ENCODE measurements at places on chromosomes 6 and 20. TPM values are rescaled to one million over a fixed set of nuclear protein-coding genes. Genes with fewer than 3 reads are reported as not detected.

DNA sequence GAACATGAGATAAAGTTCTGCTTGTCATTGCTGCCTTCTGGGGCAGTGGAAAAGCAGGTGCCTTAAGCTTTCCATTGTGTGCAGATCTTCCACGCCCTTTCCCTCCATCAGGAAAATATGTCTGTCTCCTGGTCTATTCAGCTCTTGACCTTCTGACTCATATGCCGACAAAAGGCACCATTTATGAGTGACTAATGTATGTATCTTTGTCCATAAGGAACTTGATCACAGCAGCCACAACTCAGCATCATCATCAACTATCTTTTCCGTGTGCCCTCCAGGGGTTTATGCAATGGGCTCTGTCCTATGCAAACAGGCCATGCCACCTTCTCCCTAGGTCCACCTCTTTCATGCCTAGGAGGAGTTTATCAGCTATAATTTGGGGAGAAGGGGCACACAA lies 102.7 kb upstream of the QKI start:
- no peak for DNase-seq

- DNase-seq: no peak
These were observed 180.7 kb upstream of the UST start for GRCh38 chr6:148565930-148566663.

DNA sequence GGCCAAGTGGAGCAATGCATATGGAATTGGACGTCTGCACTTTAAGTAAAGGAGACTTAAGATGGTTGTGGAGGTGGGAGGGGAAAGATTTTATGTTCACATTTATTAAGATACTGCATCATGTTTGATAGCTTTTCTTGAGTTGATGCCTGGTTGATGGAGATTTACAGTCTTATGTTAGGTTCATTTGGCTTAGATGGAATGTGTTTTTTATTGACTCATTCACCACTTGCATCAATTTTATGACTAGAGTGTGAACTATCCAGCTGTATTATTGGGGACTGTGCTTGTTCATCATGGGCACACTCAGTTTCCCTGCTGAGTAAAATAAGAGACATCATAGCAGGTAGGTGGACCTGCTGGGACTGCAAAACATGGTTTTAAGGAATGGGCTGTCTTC lies 91.2 kb upstream of the SCP2D1 start:
- DNase-seq: no peak

- no peak for DNase-seq
These were observed 3.6 kb upstream of the NHLRC1 start for GRCh38 chr6:18126121-18126520.

- DNase-seq: no peak
These were observed 32.4 kb upstream of the TIAM2 start for GRCh38 chr6:154962753-154963152.

DNA sequence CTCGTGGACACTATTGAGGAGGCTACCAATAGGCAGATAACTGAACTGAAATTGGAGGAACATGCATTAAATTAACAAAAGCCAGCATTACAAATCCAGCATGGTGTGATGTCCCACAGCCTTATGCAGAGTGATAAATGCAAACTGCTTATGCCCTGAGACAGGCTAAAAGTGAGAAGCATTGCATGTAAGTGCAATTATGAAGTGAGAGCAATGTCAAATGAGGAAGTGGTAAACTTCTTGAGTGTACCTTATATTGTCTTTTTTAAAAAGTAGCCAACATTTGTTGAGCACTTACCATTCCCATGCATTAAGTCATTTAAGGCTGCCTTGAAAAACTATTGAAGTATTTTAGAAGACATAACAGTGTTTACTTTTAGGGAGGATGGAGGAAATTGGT lies 212.2 kb downstream of the TBC1D7 start:
- no peak for DNase-seq

DNA sequence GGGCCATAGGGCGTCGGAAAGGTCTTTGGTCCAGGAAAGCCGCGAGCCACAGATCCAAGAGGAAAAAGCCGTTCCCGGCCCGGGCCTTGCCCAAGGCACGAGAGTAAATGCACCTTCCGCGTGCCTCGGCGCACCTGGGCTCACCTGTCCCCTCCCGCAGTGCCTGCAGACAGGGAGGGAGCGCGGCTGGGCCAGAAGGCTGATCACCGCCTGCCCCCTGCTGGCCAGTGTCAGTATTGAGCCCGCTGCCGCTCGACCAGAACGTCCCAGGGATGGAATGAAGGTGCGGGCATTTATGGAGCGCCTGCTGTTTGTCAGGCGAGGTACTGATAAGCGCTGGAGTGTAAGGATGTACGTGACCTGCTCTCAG lies 679 bp upstream of the LPIN3 start:
- DNase-seq: peak; percentile 90

The MMUT gene
- total RNA-seq: 10.5 TPM

The PEDS1 gene
- total RNA-seq: 20.2 TPM

The SLC22A2 gene
- 0.27 TPM for total RNA-seq

The CALHM6 gene
- 5.0 TPM for total RNA-seq

The HLA-DPA1 gene
- total RNA-seq: 41.3 TPM
